ENCODE measurements at places on chromosomes 5 and 9. TPM values are rescaled to one million over a fixed set of nuclear protein-coding genes. Genes with fewer than 3 reads are reported as not detected.

ORM2 gene
- total RNA-seq = not detected

- no peak for DNase-seq
Observed at GRCh38 chr9:131743096-131743495, 3.2 kb upstream of the RAPGEF1 start.

DNA sequence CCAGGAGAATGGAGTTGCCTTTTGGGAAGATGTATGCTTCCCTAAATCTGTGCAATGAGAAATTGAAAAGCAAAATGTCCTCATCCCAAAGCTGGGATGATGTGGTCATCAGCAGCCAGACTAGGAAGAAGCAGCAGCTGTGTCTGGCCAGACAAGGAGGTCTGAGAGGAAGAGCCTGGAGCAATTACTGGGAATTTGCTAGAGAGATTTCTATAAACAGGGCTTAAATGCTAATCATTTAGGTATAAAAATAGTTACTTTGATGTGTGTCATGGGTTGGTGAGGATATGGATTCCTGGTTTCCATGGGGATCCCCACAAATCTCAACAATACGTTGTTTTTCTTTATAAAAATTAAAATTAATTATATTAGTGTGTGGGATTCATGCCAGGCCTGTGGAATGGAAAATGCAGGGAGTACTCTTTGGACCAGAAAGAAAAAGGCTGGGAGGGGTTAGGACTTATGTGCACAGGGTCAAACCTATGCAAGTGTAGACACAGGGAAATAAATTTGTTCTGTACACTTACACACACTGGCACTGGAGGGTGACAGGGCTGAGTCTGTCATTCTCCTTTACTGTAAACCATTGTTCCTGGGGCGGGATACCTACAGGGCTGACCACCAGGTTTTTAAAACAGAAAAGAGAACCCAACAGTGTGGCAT is 58.7 kb upstream of the TRPC7 start:
- no peak for DNase-seq

LTC4S gene
- total RNA-seq = 6.0 TPM

- DNase-seq = no peak
Observed at GRCh38 chr9:86487838-86488233, 133.6 kb upstream of the TUT7 start.

GRCh38 chr5:54757541-54757940 is 227.9 kb downstream of the ESM1 start:
- DNase-seq = no peak

PCDHGB2 gene
- total RNA-seq = 0.34 TPM

DNA sequence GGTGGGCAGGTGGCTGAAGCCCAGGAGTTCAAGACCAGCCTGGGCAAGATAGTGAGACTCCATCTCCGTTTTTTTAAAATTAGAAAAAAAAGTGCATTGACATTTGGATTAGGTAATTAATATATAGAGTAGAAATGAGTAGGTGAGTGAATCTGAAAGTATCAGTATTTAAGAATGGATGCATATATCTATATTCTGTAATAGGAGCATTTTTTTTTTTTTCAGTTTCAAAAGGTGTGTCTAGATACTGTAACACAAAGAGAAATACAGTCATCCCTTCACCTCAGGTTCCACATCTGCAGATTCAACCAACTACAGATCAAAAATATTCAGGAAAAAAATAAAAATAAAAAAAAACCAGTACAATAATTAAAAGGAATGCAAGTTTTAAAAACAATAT is 50.8 kb downstream of the RBM27 start:
- no peak for DNase-seq

DNA sequence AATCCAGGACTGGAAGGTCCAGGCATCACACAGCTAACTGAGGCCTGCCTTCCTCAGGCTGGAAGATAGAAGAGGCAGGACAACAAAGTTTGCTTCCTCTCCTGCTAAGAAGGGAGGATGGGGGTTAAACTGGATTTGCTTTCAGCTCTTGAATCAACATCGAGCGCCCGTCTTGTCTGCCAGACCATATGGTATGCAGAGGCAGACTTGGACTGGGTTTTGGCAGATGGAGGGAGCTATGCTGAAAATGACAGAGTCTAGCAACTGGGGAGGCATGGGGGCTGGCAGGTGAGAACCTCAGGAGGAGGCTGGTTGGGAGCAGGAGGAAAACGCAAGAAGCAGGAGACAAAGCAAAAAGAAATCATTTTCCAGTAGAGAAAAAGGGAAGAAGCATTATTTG is 289.5 kb upstream of the IL12B start:
- DNase-seq = no peak

DNA sequence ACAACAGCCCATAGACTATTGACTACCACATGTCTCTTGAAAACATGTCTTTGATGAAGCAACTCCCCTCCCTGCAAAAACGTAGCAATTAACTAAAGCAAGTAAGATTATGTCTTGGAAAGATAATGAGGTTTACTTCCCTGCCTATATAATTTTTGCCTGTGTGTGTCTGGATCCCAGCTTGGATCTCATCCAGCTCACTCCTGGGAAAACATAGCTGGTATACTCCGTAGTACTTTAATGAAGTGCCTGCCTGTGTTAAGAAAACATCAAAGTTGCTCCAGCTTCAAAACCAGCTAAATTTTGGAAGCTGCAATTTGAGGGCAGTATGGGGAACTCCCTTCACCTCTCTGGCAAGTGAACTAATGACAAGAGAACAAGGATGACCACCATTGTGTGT is 182.6 kb upstream of the C9orf72 start:
- no peak for DNase-seq

GRCh38 chr5:119049824-119050449 is 20.9 kb upstream of the DMXL1 start:
- DNase-seq = no peak

DNA sequence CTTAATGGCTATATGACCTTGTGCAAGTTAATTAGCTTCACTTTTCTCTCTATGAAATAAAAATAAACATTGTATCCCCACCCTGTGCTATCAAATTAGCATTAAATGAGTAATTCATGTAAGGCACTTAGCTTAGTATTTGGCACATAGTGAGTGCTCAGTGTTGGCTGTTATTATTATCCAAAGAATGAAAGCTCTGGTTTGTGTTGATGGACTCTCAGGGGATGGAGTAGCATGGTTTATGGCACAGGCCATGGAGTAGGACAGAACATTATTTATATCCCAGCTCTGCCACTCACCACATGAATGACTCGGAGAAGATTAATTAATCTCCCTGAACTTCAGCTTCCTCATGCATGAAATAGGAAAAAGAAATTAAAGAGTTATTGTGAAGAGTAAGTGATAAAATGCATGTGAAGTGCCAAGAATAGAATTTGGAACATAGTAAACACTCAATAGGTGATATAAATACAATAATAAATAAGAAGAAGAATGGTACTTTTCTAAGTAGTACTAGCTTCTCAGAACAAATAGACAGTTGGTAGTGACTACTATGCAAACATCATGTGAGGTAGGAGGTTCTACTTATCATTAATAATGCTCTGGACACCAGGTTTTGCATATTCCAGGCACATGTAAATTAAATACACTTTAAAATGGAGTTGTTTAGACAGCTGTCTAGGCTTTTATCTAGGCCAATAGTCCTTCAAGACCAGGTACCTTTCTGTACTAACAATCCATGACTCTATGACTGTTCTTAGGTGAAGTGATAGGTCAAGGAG is 146.4 kb downstream of the GRIA1 start:
- no peak for DNase-seq

AGPAT2 gene
- 19.2 TPM for total RNA-seq

DNA sequence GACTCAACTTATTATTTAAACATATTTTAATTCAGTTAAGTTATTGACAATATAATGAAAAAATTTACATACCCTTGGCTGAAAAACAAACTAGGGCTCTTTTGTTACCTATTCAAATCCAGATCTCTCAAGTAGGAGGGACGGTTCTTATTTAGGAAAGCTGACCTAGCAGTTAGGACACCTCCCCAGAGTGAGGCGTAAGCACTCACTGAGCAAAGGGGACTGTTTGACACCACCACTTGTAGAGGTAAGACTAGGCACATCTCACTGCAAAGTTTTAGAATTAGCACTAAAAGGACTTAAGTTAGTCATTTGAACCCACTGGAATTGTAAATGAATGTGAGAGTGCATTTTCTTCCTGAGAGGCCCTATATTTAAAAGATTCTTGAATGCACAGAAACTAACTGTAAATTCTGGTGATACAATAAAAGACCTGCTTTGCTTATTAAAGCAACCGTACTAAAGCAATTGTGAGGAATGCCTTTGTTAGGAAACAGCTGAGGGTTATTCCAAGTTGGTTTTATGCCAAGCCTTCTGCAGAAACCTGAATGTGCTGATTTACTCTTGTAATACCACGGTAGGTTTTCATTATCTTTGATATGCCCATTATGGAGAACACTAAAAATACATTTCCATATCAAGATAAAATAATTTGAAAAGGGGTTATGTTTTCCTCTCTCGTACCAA is 16.2 kb downstream of the HACD4 start:
- no peak for DNase-seq

DNA sequence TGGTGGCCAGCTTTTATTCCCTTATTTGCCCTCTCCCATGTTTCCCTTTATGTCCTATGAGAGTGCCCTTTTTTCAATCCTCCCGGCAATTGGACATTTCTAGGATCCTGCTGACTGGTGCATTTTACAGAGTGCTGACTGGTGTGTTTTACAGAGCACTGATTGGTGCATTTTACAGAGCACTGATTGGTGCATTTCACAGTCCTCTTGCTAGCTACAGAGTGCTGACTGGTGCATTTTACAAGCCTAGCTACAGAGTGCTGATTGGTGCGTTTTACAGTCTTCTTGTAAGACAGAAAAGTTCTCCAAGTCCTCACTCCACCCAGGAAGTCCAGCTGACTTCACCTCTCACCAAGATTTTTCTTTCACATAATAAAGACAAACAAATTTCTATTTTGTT is 15.4 kb upstream of the FANCC start:
- no peak for DNase-seq

FRMD3 gene
- 2.5 TPM for total RNA-seq

TAL2 gene
- total RNA-seq = not detected

DNA sequence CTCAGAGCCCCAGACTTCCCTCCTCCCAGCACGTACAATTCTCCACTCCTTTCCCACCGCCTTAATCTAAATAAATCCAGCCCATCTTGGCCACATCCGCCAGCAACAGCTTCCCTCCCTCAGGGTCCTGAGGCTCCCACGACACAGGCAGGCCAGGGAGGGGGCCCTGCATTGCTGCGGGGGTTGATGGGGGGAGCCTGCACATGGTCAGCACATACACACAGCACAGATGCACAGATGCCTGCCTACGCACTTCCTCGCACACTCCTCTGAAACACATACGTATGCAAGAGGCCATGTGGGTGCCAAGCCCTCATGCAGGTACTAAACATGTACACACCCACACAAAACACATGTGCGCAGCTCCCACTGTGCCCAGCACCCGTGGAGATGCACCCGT is 14.8 kb downstream of the PDGFRB start:
- DNase-seq = no peak

DNA sequence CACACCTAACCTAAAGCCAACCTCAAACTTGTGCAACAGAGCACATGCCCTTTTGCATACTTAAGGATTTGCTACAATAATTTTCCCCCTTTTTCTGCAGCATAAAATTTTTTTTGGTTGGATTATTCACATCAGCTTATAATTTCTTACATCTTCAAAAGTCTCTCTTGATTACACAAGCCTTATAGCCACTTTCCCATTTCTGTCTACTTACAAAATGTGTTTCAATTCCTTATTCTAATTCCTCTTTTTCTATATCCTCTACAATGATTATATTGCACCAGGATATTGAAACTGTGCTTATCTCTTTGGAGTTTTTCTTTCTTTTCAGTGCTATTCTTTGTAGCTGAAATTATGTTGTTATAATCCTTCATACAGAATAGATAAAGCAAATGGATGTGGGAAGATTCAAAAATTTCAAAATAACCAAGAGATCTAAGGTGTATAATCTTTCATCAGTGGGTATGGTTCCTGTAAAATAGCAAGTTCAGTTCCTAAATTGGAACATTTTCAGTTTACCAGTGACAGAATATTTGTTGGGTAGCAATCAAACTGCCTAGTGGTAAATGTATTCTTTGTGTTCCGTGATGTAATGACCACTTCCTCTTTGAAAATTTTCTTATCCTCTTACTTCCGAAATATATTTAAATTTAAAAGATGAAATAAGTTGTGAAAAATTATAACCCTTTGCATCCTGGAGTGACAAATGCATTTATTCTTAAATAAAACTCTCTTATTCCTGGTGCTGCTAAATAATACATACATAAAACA is 386.8 kb upstream of the CHD1 start:
- DNase-seq = no peak

GRCh38 chr9:87115785-87116184 is 168.5 kb upstream of the GAS1 start:
- no peak for DNase-seq

- no peak for DNase-seq
Observed at GRCh38 chr9:109497226-109498153, 617 bp downstream of the PTPN3 start.

FGF1 gene
- not detected for total RNA-seq

TPPP gene
- total RNA-seq = 0.14 TPM

IRX4 gene
- total RNA-seq = not detected
